ENCODE measurements at places on chromosomes 16 and 17. TPM values are rescaled to one million over a fixed set of nuclear protein-coding genes. Genes with fewer than 3 reads are reported as not detected.

Gene SLC6A4
- total RNA-seq = not detected

Gene NLGN2
- total RNA-seq = 15.1 TPM

Gene PPP1R27
- 0.09 TPM for total RNA-seq

Gene MRM1
- total RNA-seq = 7.2 TPM

Gene ZNF423
- total RNA-seq = under 0.01 TPM

Gene LHX1
- not detected for total RNA-seq

Gene ZSCAN10
- not detected for total RNA-seq

Gene AIPL1
- not detected for total RNA-seq

Gene ACSM5
- not detected for total RNA-seq

Gene HOXB1
- total RNA-seq = not detected

Measured in smooth muscle cell of the umbilical artery (primary cell).